ENCODE measurements at places on chromosomes 11 and 22. TPM values are rescaled to one million over a fixed set of nuclear protein-coding genes. Genes with fewer than 3 reads are reported as not detected.

The FAM180B gene
- 0.41 TPM for total RNA-seq

The GAB2 gene
- total RNA-seq = 31.7 TPM

The TUBA8 gene
- 98.8 TPM for total RNA-seq

The LRP5 gene
- total RNA-seq = 53.4 TPM

The OR52A5 gene
- not detected for total RNA-seq

The OR52N4 gene
- total RNA-seq = not detected

DNA sequence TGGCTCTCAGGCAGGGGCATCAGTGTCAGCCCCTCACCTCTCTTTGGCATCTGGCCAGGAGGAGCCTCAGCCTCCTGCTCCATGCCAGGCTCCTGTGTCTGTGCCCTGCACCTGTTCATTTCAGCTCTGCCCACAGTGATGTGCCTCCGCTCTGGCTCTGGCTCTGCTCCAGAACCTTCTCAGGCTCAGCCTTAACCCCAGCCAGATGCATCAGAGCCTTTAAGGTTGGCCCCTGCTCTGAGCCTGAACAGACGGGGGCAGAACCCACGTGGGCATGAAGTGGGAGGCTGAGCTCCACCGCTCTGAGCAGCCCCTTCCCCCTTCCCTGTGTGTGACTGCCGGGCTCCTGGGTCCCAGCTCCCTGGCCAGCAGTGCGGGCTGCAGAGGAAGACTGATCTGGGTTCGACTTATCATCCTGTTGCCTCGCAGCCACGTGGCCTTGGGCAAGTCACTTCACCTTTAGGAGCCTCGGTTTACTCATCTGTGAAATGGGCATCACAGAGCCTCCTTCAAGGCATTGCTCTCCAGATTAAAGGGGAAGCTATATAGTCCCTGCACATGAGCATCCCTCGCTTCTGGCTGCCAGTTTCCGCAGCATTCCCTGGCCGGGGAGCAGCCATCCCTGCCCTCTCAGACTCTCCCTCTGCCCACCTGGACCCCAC, 44.7 kb upstream of the RTL6 start:
- no peak for DNase-seq

DNA sequence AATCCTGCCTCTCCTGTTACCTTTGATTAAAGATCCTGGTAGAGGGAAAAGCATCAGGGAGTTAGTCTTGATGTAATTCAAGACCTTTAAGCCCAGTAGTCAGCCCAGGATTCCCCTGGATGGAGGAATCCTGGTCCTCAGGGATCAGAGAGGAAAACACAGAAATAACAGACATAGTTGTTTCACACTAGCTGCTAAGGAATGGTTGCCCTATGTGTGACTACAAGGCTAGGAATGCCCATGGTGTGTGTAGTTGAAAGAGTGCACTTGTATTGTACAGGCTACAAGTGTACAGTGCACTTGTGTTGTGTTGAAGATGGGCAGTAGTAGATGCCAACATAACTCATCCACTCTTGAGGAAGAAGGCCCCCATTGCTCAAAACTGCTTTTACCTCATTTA, 226.8 kb downstream of the AASDHPPT start:
- no peak for DNase-seq

GRCh38 chr11:108562746-108563581, 30.6 kb downstream of the EXPH5 start:
- no peak for DNase-seq

- DNase-seq = no peak
Measured at GRCh38 chr22:29636751-29637150, 33.3 kb downstream of the NF2 start.

DNA sequence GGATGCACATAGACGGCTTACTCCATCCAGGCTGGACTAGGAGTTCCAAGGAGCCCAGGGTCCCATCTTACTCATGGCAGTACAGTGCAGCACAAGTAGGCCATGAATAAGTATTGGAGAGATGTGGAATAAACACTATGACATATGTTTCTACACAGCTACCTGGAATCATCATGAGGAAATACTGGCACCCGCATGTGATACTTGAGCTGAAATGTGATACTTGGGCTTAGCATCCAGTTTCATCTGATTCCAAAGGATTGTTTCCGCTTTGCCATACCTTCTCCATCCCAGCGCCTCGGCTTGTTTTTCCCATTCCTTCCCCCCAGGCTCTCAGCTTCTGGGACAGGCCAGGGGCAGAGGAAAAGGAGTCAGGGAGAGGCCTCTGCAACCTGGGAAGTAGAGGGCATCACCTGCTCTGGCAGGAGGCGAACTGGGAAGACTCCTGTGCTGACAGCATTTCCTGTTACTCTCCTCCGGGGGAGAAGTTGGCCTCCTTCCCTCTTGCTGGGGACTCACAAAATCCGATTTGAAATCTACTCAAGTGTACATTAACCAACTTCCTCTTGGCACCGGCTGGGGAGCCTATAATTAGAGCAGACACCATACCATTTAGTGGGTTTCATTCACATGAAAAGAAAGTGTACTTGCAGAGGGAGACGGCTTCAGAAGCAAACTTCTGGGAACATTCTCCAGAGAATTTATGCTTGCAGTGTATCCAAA, 187.8 kb downstream of the MIAT start:
- no peak for DNase-seq

DNA sequence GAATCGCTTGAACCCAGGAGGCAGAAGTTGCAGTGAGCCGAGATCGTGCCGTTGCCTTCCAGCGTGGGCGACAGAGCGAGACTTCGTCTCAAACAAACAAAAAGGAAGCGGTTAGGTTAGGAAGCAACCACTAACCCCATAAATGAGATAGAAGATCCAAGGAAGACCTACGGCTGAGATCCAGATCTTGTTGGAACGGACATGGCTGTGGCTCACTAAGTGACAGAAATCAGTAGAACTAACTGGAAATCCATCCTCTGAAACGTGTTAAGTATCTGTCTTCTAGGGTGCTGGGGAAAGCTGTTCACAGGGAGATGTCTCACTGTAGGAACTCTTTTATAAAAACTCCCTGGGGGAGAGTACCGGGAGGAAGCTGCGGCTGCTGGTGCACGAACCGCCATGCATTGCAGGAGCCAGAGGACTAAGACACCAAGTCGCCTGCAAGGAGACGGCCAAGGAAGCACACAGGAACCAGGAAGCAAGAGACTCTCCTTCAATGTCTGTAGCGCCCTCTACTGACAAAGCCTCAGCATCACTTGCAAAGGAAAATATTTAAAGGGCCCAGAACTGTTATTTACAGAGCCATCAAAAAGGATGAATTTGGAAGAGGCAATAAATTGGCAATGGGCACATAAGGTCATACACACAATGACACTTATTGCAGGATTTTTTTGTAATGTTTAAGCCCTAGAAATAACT, 16.9 kb upstream of the SPTY2D1 start:
- DNase-seq = no peak

GRCh38 chr11:22711880-22712279, 45.5 kb downstream of the GAS2 start:
- DNase-seq = no peak

DNA sequence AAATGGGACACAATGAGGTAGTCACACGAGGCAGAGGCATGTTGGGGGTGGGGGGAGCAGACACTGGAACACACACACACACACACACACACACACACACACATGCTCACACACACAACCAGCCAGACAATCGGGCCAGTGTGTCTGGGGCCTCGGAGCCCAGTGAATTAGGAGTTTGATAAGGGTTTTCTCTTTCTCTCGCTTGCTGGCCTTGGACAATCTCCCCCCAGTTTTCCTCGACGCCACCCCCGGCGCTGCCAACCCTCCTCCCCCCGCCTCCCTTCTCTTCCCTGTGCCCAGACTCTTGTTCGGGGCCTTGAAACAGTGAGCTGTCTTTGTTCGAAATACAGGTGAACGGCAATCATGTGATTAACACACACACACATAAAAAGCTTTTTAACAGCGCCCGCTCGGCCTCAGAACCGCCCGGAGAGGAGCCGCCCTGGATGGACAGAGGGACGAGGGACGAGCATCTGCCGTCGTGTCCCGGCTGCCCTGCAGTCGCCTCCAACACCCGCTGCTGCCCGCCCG, 1.5 kb upstream of the SOX10 start:
- DNase-seq = no peak

DNA sequence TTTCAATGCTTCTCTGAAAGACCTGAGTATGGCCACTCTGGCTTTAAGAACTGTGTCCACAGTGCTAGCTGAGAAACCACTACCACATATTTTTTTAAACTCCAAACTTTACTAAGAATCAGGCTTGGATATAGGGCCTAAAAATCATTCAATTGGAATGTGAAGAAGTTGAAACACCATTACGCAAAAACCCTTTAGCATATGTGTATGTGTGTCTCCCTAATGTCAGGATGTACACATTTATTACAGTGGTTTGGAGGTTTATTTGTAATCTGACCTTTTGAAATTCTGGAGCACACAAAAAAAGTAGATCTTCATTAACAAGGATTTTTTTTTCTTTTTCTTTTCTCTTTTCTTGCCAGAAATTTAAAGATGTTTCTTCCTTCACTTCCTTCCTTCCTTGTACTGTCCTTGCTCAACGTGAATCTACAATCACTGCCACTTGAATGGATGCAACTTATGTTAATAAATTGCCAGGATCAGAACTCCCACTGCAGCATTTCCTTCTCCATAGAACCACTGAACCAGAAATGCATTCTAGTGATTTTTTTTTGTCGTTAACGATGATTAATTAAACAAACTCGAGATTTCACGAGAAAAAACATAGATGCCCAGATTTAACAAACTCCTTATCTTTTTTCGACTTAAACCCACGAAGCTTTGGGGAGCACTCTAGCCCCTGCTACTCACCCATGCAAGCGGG, 3.1 kb upstream of the ADM start:
- DNase-seq = no peak

GRCh38 chr11:61281581-61282250, 13.4 kb downstream of the VWCE start:
- DNase-seq = peak; percentile 57

DNA sequence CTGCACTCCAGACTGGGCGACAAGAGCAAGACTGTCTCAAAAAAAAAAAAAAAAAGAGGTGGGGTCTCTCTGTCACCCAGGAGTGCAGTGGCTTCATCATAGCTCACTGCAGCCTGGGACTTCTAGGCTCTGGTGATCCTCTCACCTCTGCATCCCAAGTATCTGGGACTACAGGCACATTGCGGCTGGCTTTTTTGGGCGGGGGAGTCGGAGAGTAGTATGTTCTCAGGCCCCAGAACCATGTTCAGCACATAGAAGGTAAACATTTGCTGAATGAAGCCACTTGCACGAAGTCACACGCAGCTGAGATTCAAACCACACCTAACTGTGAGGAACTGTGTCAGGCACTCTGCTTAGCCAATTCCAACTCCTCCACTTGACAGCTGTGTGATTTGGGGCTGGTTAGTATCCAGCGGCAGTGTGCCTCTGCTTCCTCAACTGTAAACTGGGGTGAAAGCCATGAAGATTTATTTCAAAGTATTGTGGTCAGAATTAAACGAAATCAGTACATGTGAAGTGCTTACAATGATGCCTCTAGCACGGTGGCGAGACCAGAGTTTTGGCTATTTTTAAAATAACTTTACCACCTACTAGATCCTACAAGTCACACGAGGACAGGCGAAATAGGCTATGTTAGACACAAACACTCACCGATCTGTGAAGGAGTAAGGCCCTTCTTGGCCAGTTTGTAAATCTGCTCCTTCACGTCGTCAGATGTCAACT, 789 bp downstream of the RPS13 start:
- no peak for DNase-seq

DNA sequence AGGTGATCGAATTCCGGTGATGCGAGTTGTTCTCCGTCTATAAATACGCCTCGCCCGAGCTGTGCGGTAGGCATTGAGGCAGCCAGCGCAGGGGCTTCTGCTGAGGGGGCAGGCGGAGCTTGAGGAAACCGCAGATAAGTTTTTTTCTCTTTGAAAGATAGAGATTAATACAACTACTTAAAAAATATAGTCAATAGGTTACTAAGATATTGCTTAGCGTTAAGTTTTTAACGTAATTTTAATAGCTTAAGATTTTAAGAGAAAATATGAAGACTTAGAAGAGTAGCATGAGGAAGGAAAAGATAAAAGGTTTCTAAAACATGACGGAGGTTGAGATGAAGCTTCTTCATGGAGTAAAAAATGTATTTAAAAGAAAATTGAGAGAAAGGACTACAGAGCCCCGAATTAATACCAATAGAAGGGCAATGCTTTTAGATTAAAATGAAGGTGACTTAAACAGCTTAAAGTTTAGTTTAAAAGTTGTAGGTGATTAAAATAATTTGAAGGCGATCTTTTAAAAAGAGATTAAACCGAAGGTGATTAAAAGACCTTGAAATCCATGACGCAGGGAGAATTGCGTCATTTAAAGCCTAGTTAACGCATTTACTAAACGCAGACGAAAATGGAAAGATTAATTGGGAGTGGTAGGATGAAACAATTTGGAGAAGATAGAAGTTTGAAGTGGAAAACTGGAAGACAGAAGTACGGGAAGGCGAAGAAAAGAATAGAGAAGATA, at the start of gene MALAT1:
Gene MALAT1, plus strand, starts transcription at position 69 of the 736 bp plus-strand sequence.
- DNase-seq = peak; percentile 92

GRCh38 chr11:22192289-22192641, 620 bp upstream of the ANO5 start:
- no peak for DNase-seq

GRCh38 chr11:111629499-111629898, 27.2 kb downstream of the SIK2 start:
- no peak for DNase-seq

- no peak for DNase-seq
Measured at GRCh38 chr11:84019571-84020194, 733.5 kb upstream of the CCDC90B start.
